ENCODE measurements at places on chromosomes 3 and 15.

- DNase-seq = no peak
Observed at GRCh38 chr3:159859424-159859823, 129.2 kb upstream of the IL12A start.

DNA sequence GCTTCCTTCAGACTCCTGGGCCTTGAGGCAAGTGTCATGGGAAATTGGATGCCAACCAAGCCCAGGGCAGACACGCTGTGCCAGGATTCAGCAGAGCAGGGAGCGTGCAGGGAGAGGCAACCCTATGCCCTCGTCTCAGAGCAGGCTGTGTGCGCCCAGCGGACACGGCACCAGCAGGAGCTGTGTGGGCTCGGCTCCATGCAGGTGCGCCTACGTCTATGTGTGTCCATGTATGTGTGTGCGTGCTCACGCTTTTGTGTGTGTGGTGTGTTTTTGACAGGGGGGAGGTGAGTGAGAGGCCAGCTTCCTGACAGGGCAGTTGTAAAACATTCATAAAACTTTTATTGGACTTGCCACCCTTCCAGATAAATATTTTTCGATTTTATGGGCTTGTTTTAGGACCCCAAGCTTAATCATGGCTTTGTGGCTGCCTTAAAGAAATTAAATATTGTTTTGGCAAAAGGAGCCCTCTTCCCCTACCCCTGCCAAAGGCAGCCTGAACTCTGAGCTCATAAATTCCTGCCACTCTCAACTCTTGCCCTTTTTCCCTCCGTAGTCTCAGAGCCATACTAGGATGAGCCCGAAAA is 84.4 kb downstream of the DNAJB8 start:
- no peak for DNase-seq

GRCh38 chr3:7841451-7841850 is 660.2 kb upstream of the LMCD1 start:
- no peak for DNase-seq

DNA sequence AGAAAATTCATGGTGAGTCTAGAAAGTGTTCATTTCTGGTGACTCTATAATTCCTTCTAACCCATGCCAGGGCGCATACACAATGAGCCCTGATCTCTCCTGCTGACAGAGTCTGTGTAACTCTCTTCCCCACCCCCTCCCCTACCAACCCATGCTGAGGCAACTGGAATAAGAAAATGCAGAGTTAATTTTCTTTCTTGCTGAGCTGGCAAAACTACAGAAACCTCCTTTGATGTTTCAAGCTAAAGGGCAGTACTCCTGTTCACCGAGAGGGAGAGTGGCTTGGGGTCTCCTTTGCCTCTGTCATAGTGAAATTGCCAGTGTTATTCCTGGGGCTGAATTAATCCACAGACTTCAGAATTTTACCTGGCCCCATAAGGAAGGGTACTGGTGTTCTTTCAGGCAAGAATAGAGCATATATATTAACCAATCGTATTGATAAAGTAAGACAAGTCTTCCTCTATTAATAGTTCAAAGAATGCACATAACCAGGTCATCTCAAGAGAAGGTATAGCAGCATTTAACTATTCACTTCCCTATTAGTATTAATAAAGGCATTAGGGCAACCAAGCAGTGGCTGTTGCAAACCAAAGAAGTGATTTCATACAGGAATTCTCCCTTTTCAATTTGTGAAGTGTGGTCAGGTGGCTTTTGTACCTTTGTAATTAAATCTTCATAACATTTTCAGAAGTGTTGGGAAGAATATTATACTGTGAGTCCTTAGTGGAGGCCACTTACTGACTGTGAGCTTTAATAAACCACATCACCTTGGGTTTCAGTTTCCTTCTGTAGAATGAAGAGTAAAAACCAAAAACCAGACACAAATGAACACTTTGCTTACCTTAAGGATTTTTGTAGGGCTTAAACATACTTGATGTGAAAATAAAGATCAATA is 4.1 kb downstream of the GAP43 start:
- DNase-seq = no peak

GRCh38 chr15:74208901-74209559 is 6.4 kb upstream of the STRA6 start:
- no peak for DNase-seq

GRCh38 chr3:41031401-41031800 is 167.9 kb upstream of the CTNNB1 start:
- DNase-seq = no peak

- DNase-seq = no peak
Observed at GRCh38 chr15:98951493-98952320, 55.9 kb downstream of the PGPEP1L start.

GRCh38 chr15:61558172-61559136 is 329.4 kb upstream of the RORA start:
- DNase-seq = no peak

DNA sequence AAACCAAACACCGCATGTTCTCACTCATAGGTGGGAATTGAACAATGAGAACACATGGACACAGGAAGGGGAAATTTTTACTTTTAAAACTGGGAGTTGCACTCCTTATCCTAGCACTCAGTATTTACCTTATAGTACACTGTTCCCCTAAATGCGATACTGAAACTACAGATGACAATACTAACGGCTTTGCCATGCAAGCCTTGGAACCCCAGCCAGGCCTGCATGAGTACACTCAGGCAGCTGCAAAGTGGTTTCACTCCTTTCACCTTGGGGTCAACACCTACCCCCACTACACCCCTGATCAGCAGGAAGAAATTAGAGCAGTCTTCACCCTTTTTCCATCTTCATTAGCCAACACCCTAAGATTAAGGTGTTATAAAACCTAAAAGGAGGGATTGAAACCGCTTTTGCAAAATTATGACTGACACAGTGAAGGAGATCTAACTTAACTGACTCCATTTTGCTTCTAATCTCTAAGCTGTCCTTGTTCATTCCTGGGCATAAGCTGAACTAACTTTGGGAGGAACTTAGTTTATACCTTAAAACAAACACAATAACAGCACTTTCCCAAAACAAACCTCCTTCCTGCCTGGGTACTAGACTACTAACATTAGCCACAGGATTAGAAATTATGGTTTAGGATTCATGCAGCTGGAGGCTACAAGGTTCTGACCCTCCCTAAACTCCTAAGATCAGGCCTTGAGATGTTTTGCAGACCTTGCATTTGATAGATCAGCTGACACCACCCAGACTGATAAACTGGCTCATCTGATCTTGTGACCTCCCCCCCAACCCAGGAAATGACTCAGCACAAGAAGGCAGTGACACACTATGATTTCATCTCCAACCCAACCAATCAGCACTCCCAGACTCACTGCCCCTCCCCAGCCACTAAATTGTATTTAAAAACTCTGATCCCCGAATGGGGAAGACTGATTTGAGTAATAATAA is 452.1 kb upstream of the PPP2R3A start:
- no peak for DNase-seq

- DNase-seq = peak; percentile 87
Observed at GRCh38 chr3:37183375-37183831, 9.0 kb upstream of the LRRFIP2 start.

GRCh38 chr3:97889814-97890213 is 68.0 kb downstream of the CRYBG3 start:
- DNase-seq = no peak

DNA sequence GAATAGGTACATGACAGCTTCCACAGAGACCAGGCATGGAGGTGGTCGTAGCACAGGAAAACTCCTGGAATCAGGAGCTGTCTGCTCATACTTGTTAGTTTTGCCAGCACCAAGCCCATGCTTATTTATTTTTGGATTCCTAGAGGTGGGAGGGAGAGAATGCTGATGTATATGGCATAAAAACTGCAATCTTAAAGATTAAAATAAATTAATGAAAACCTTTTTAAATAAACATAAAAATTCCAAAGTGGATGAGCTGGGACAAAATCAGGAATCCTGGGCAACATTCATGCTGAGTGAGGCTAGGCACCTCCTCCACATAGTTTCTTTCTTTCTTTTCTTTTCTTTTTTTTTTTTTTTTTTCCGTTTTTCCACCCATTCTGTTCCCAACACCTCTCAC is 14.3 kb upstream of the BCL6 start:
- DNase-seq = no peak

DNA sequence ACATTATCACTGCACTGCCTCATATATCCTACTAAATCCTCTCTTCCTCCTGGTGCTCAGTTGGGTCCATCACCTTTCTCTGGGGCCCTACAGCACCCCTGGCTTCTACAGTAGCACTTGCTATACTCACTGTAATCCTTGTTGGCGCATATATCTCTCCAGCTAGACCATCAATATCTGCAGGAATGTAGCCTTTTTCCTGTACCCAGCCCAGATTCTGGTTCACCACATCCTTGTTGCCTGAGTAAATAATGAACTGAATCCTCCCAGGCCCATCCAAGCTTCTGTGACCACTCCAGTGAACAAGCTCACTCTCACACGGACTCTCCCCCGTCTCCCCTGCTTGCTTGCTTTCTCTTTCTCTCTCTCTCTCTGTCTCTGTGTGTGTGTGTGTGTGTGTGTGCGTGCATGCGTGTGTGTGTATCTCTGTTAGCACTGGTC is 62.5 kb upstream of the LIPC start:
- DNase-seq = peak; percentile 82

GRCh38 chr3:106714400-106714799 is 662.8 kb upstream of the CCDC54 start:
- no peak for DNase-seq

DNA sequence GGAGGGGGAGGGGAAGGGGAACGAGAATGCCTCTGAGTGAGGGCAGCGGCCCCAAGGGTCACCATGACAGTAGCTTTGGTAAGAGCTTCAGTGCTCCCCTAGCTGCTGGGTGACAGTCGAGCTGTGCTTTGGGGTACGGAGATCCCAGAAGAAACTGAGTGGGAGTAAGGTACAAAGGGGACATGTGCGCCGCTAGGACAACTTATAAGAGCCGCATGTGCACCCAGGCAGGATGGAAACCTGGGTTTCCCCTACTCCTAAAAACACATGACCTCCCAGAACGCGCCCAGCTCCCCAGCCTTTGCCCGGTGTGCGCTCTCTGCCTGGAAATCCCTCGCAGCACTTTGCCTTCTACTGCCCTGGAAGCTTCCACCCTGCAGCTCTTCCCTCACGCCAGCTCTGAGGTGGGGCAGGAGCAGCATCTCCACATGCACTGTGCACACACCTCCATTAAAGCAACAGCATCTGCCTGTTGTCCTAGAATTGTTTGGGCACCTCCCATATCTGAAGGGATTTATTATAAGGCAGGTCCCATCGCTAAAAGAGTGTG is 232.2 kb downstream of the ADAMTS17 start:
- no peak for DNase-seq

DNA sequence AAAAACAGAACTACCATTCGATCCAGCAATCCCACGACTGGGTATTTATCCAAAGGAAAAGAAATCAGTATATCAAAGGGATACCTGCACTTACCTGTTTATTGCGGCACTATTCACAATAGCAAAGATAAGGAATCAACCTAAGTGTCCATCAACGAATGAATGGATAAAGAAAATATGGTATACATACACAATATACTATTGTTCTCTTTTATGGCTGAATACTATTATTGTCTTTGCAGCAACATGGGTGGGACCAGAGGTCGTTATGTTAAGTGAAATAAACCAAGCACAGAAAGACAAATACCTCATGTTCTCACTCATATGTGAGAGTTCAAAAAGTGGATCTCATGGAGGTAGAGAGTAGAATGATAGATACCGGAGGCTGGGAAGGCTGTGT is 118.3 kb upstream of the FAM3D start:
- DNase-seq = no peak

GRCh38 chr3:182182531-182182968 is 470.8 kb downstream of the SOX2 start:
- DNase-seq = no peak

DNA sequence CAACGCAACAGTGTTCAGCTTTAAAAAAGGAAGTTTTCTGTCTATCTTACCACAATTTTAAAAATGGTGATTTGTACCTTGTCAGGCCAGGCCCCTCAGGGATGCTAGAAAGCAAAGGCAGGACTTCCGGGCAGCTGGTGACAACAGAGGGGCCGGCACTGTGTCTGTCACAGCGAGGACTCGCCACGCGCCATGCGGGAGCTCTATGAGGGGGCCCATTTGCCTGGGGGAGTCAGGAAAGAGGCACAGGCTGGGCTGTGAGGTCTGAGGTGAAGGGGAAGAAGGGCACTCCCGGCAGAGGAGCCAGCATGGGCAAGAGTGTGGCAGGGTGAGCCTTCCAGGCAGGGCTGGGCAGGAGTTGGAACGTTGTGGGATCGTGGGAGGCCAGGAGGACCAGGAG is 7.0 kb downstream of the IQSEC1 start:
- no peak for DNase-seq

- no peak for DNase-seq
Observed at GRCh38 chr15:91912336-91912735, 58.8 kb downstream of the SLCO3A1 start.

DNA sequence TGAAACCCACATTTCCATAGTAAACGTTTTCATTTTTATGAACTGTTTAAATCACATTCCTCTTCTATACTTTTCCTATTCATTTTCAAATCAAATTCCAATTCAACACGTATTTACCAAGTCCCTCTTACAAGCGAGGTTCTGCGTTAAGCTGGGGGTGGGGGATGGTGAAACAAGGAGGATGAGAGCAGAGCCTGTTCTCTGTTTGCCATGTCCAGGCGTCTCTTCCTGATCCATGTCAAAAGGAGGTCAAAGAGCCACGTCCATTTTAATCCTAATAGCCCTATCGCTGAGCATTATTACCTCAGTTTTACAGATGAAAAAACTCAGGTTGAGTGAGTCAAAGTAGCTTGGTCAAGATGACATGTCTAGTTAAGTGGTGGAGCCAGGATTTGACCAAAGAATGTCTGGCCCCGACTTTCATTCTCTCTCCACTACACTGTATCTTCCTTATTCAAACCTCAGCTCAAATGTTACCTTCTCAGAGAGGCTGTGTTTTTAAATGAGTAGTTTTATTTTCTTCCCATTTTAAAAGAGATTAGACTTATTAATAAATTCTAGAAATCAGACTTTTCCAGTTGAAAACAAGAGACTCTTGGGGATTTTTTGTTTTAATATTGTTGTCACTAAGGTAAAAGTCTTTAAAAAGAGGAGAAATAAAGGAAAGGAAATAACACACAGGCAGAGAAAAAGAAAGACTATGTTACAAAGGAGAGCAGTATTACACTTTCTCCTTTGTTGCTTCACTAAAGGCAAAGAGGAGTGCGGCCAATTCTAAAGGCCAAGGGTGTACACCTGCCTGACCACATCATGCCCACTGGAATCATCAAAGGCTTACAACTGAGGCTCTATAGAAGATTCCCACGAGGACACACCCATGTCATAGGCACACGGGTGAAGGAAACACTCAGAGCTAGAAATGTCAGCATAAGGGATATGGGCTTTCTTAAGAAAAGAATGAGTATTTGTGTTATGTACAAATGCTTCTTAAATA is 42.4 kb downstream of the MYO5A start:
- no peak for DNase-seq

GRCh38 chr3:132134611-132135010 is 99.8 kb upstream of the CPNE4 start:
- peak; percentile 73 for DNase-seq

DNA sequence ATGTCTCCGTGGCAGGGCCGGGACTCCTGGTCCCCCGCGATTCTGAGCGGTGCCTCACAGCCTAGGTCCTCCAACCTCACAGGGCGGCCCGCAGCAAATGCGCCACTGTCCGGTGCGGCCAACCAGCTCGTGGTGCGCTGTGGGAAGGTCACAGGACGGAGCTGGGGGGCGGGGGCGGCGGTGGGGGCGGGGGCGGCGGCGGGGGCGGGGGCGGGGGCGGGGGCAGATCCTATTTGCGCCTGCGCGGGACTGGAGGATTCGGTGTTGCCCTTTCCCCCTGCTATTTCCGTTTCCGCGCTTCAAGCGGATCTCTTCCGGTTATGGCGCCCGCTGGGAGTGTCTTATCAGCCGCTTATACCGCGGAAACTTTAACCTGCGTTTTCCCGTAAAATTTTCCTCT is 106.7 kb upstream of the SNRPN start:
- no peak for DNase-seq

GRCh38 chr3:90102146-90102545 is 994.7 kb downstream of the EPHA3 start:
- DNase-seq = no peak

All from AG09309 (cell line).